ENCODE measurements at places on chromosomes 7 and 10.
A peak's percentile ranks its signal among the peaks of the same experiment; 100 is the strongest.

DNA sequence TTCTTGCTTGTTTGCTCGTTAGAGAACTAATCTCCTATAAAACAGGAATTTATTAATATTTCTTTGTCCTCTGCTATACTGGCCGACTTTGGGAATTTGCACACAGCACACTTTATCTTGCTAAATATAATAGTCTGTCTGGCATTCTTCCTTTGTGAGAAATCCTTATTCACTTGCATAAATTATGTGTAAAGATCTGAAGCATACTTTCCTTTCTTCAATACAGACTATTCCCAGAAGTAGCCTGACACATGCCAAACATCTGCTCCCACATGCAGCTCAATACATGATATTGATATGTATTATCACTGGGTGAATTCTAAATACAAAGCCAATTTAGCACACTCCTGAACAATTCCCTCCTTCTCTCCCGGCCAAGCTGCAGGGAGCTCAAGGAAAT is 273.9 kb downstream of the GRM8 start:
- DNase-seq = no peak

DNA sequence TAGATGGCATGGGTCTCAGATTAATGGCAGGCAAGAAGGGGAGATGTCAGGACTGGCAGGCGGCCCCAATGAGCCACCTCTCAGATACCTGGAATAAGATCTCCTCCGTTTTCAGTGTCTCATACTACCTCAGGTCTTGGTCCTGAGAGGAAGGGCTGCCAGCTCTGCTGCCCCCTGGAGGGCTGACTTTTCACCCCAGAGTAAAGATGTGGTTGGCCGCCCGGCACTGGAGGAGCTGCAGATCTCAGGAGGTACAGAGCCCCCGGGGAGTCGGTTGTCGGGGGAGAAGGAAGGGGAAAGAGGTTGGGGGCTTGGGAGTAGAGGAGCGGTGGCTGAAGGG is 642 bp upstream of the COL13A1 start:
- peak; percentile 44 for DNase-seq

GRCh38 chr7:144137501-144137900 is 14.5 kb downstream of the OR2A14 start:
- no peak for DNase-seq

DNA sequence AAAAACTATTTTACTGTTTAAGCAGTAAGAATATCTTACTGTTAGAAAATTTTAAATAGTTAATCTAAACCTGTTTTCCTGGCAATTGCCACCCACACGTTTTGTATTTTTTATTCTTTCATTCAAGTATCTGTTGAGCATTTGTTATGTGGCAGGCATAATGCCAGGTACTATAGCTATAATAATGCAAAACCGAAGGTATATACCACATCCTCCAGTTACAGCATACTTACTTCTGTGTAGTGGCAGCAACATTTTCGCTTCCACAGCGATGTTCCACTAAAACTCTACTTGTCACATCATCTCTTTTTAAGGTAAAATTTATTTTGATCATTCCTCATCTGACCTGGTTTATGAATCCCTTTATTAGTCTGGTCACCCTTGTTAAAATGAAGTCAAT is 30.0 kb downstream of the WASL start:
- no peak for DNase-seq

- no peak for DNase-seq
These were observed 100.6 kb downstream of the BAMBI start for GRCh38 chr10:28777911-28778310.

- DNase-seq = no peak
These were observed 150.2 kb downstream of the REEP3 start for GRCh38 chr10:63671317-63671937.

DNA sequence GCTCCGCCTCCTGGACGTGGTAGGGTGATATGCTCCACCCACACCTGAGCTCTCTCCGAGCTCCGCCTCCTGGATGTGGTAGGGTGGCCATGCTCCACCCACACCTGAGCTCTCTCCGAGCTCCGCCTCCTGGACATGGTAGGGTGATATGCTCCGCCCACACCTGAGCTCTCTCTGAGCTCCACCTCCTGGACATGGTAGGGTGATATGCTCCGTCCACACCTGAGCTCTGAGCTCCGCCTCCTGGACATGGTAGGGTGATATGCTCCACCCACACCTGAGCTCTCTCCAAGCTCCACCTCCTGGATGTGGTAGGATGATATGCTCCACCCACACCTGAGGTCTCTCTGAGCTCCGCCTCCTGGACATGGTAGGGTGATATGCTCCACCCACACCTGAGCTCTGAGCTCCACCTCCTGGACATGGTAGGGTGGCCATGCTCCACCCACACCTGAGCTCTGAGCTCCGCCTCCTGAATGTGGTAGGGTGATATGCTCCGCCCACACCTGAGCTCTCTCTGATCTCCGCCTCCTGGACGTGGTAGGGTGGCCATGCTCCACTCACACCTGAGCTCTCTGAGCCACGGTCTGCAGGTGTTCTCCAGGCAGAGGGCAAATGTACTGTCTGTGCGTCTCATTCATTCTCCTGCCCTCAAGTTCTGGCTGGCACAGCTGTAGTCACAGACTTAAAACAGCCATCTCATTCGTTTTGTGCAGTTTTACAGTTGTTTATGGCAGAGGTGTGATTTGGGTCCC is 252.4 kb downstream of the DIP2C start:
- DNase-seq = no peak

DNA sequence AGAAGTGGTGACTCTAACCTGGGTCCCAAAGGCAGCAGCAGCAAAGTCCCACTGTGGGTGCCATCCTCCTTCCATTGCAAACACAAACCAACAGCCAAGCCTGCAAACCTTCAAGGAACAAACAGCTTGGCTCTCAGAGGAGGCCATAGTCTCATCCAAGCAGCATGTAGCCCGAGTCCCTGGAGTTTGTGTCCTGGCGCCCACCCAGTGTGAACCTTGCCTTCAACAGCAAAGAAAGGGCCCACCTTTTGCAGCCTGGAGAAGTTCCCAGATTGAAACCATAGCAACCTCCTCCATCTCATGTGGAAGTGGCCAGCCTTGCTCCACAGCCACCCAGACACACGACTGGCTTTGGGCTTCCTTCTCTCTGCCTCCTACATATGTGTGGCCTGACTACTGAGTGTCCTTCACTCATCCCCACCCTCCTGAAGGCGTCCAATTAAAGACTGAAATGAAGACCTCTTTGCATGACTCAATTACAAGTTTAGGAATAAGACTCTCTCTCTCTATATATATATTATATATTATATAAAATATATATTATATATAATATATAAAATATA is 106.1 kb downstream of the C10orf90 start:
- DNase-seq = no peak

GRCh38 chr10:78203915-78204818 is 170.5 kb downstream of the RPS24 start:
- DNase-seq = no peak

- no peak for DNase-seq
These were observed 91.6 kb downstream of the PPP1R9A start for GRCh38 chr7:94999069-94999351.

DNA sequence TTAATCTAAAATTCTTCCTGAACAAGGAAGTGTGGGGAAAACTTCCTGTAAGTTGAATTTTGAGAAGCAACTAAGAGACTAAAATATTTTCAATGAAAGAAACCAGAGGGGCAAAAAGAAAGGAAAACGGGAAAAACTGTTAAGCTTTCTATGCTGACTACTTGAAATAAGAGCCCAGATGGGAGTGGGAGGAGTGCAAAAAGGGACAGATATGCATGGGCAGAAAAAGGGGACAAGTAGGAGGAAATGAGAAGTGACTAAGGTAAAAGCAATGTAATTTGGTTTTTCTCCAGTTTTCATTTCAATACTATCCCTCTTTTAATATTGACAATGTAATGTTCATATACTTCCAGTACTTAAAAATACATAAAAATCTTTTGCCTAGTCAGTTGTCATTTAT is 11.1 kb downstream of the OGA start:
- DNase-seq = no peak

GRCh38 chr10:16592378-16592777 is 70.7 kb upstream of the C1QL3 start:
- DNase-seq = no peak

DNA sequence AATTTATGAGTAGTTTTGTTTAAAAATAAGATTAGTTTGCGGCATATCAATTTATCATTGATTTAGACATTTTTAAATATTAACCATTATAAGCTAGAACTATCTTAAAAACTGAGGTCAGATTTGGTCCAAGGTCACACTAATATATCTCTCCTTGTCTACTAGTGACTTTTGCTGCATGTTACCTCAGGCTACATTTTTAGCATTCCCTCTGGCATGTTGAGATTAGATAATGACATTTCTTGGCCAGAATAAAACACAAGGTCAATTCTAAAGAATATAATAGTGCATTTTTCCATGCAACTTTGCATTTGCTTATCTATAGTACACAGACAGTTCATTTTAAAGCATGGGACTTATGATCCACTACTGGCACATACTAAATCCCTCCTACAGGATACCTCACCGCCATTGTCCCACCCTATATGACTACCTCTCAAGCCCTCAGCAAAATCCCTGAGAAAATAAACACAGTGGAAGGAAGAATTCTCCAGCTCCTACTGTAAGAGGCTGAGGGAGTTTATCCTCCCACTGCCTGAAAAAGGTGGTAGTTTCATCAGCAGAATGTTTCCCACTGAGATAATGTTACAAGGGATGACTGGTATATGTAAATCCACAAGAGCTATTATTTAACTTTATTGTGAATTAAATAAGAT is 816.4 kb downstream of the GRM8 start:
- no peak for DNase-seq

DNA sequence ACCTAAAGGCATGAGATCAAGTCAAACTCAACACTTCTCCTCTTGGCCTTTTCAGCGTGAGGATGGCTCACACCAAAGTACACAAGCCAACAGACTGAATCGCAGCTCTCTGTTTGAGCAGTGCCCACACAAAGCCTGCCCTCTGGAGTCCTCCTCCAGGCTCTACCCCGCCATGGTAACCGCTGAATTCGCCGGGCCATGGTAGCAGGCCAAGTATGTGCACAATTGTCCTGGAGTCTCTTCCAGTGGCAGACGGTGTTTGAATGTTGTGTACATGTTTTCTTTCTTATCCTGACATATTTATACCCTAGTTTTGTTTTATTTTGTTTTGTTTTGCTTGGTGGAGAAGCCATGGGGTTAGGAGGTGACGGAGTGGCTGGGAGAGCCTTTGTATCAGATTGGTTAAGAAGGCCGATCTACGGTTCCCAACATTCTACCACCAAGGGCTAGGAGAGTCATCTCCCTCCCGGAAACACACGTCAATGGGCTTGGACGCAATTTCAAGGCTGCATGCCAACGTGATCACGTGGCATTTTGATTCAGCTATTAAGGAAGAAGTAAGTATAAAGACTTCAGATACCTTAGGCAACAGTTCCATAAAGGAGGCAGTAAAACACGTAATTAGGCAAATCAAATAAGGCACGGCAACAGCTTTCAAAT is 12.1 kb upstream of the SHH start:
- DNase-seq = no peak

- DNase-seq = no peak
These were observed 12.6 kb downstream of the TMEM176B start for GRCh38 chr7:150787321-150788281.

DNA sequence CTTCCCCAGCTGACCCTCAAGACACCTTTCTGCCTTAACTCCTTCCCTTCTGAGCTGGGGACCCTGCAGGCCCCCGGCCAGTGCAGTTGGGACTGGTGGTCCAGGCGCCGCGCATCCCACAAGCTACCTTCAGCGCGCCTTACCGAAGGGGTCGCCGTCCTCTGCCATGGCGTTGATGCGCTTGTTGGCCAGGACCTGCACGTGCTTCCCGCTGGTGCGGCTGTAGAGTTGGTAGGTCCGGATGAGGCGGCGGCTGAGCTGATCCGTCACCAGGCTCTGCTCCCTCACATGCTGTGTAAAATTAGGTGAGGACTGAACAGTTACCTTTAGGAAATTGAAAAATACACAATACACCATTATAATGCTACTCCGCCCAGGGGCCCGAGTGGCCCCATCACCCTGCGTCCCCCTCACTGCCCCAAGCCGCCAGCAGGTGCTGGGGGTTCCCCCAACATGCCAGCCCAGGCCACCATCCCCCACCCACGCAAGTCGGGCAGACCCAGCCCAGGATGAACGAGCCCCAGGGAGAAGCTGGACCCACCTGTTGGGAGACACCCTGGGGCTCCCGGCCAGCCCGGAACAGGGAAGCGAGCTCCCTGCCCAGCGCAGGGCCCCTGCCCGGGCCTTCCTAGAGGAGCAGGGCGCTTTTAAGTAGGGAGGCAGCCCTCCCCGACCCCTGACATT is 1.2 kb downstream of the FGF8 start:
- no peak for DNase-seq

GRCh38 chr10:27372095-27372494 is 131.5 kb upstream of the ACBD5 start:
- no peak for DNase-seq

DNA sequence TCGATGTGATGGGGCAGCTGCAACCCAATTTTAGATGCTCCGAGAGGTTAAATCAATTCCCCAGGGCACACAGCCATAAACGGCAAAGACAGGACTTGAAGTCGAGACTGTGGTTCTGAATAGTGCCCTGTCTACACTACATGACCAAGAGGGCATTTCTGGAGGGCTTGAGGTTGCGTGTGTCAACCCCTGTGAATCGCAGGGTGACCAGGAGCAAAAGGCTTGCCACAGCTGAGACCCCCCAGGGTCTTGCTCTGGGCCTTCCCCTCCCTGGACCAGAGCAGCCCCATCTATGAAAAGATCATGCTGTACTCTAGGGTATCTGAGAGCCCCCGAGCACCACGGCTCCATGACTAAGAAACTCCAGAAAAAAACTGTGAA is 26.8 kb upstream of the RASGEF1A start:
- DNase-seq = no peak

- DNase-seq = no peak
These were observed 32.9 kb upstream of the CALN1 start for GRCh38 chr7:72445075-72445474.

- DNase-seq = no peak
These were observed 11.3 kb downstream of the INPP5A start for GRCh38 chr10:132548869-132549268.

DNA sequence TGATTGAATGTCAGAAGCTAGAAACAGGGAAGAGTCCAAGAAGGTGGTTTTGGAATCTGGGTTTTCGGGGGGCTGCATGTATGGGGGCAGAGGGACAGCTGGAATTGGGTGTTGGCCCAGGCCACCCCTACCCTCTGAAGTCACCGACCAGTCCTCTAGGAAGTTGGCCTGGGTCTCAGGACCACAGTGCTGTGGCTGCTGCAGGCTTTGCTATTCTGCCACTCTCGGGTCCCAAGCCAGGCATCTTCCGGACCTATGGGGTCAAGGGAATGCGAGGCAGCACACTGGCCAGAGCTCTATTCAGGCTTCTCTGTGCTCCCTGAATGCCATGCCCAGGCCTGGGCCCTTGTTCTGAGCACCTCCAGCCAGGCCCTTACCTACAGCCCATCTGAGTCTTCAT is 13.2 kb downstream of the FGF8 start:
- no peak for DNase-seq

- DNase-seq = no peak
These were observed 54.4 kb downstream of the ITGB8 start for GRCh38 chr7:20385126-20385525.

Measured in keratinocyte (primary cell).